Fibroblast of the conjunctiva (primary cell): ENCODE measurements at places on chromosomes 6 and 20.

- no peak for DNase-seq
These were observed 11.6 kb downstream of the SOX4 start for GRCh38 chr6:21605166-21605565.

- no peak for DNase-seq
These were observed 9.6 kb downstream of the RIPOR2 start for GRCh38 chr6:24926192-24926591.

DNA sequence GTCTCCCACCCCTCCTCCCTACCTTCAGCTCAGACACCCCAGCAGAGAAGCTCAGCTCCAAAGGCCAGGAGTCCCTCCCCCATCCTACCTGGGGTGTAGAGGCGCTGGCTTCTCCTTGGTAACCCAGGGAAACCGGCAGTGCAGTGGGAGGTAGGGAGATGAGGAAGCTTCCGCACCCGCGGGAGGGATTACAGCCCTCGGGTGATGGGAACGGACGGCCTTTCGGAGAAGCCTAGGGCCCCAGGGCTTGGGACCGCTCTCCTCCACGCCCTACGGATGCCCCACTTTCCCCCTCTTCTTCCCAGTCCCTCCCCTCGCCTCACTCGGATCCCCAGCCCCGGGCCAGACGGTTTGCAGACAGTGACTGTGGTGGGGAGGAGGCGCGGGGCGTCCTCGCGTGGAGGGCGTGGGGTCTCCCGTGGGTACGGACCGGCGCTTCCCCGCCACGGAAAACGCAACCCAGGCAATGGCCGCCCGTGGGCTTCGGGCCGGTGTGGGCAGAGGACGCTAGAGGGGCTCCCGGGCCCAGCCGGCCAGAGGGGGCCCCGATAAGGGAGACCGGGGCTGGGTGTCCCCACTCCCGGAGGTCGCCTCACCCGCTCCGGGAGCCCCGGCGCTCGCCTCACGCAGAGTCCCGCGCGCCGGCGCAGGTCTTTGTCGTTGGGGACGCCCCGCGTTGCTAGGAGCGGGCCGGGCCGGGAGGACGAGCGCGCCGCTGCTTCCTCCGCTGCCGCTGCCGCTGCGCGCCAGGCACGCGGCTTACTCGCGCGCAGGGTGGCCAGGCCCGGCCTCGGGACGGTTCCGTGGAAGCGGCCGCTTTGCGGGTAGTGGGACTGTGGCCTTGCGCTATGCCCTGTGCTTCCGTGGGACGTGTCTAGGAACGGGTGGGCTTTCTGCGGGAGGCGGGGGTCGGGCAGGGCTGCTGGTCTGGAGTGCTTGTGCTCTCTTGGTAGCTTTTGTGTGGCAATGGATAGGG is 15.8 kb downstream of the AARS2 start:
- no peak for DNase-seq

DNA sequence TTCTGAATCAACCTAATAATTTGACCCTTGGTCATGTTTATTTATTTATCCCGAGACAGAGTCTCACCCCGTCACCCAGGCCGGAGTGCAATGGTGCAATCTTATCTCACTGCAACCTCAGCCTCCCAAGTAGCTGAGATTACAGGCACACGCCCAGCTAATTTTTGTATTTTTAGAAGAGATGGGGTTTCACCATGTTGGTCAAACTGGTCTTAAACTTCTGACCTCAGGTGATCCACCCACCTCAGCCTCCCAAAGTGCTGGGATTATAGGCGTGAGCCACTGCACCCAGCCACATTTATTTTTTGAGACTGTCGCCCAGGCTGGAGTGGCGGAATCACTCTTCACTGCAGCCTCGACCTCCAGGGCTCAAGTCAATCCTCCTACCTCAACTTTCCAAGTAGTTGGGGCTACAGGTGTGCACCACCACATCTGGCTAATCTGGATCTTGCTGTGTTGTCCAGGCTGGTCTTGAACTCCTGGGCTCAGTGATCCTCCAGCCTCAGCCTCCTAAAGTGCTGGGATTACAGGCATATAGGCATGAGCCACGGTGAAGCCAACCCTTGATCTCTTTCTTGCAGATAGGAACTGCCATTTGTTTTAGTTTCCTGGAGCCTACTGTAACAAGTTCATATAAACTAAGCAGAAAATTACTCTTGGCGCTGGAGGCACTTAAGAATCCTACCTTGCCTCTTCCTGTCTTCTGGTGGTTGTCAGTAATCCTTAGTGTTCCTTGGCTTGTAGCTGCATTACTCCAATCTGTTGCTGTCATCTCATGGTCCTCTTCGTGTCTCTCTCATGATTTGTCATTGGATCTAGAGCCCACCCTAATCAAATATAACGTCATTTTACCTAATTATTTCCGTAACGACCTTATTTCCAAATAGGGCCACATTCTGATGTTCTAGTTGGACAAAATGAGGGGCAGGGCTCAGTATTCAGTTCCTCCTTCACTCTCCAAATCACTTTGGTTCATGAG is 2.3 kb downstream of the RPS18 start:
- DNase-seq: no peak

GRCh38 chr6:169530752-169531123 is 171.1 kb downstream of the WDR27 start:
- DNase-seq: no peak

DNA sequence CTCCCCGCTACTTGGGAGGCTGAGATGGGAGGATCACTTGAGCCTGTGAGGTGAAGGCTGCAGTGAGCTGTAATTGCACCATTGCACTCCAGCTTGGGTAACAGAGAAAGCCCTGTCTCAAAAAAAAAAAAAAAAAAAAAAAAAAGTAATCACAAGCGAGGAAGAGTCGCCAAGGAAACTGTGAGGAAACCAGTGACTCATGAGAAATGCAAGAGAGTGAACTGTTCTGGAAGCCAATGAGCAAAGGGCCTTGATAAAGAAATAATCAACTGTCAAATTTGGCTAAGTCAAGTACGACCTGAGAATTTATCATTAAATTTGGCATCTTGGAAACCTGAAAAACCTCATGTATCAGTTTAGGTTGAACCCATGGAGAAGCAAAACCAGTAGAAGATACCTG is 16.1 kb upstream of the LAMP5 start:
- DNase-seq: no peak

DNA sequence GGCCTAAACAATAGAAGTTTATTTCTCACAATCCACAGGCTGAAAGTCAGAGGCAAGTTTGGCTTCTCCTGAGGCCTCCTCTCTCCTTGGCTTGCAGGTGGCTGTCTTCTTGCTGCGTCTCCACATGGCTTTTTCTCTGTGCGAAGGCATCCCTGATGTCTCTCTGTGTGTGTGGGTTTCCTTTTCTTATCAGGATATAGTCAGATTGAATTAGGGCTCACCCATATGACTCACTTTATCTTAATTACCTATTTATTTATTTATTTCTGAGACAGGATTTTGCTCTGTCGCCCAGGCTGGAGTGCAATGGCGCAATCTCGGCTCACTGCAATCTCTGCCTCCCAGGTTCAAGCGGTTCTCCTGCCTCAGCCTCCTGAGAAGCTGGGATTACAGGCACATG is 30.7 kb downstream of the LINC00237 start:
- DNase-seq: no peak

- no peak for DNase-seq
These were observed 294.6 kb upstream of the POU3F2 start for GRCh38 chr6:98539741-98540140.

- no peak for DNase-seq
These were observed 58.5 kb downstream of the SCAF8 start for GRCh38 chr6:154791556-154792317.

DNA sequence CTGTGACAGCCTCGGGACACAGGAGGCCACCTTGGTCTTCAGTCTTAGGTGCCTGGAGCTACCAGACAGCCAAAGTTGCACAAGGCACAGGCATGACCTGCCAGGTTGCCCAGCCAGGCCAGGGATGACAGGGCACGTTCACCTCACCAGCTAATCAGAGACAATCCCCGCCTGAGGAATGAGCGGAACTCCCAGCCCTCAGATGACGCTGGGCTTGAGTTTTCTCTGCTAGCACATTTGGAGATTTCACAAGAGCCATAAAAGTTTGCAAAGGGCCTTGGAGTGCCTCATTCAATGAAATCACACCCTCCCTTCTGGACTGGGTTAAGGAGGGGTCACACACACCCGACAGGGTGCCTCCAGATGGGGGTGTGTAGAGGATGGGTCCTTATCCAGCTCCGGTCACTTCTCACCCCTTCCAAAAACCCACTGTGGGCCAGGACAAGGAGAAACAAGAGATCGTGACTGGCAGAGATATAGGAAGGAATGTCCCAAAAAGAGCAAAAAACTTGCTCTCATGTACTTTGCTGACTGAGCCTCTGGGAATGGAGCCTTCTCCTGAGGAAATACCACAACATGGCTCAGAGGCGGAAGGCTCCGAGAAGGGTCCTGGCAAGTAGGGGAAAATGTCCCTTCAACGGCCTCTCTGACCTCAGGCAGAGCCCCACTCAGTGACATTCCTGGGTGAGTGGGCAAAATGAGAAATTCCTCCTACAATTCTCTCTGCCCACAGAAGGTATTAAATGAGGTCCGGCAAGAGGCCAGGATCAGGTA is 121.6 kb downstream of the ISM1 start:
- no peak for DNase-seq

DNA sequence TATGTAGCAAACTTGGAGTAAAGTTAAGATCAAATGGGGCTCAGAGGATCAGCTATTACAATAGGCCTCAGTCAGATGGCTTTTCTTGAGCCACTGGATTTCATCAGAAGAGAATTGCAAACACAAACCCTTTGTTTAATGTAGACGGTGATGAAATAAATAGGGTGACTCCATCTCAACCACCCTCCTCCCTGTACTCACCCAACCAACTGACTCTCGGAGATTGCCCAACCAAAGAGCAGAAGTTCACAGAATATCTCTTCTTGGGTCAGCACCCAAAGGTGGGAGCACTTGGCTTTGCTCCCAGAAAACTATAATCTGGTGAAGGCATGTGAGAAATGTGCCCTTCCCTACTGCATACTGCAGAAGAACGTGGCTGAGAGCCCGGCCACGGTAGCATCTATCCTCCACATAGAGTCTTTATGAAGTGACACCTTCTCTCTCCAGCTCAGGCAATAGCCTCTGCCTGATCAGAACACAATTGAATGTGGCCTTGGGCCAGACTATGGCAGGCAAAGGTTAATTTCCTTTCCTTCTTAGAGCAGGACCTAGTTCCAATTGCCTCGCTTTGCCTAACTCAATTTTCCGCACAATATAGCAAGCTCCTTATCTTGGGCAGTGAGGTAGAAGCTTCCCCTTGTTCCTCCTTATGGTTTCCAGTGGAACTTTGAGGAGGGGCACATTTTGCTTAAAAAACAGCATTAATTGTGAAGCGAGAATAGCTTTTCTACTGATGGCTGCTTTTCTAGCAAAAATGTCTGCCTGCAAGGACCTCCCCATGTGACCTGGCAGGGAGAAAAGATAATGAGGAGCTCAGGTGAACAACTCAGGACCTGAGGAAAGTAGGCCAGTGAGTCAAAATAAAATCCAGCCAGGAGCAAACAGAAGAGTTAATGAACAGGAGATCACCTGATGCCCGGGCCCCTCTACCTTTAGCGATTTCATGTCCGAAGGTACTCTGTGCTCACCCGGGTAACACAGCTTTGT is 79.4 kb downstream of the GFOD1 start:
- peak; percentile 74 for DNase-seq

DNA sequence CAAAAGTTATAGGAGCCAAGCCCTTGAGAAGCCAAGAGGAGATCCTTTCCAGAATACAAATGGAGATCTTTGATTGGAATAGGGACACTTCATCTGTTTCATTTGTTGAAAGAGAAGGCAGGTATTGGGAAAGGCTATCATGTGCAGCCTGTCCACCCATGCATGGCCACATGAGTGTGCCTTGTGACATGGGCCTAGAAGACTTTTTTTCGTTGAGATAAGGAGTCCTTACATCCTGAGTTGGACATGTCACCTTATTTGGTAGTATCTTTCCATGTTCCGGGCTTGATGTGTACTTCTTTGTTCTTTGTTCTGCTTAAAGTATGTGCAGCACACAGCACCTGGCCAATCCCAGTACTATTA is 42.1 kb upstream of the SYNCRIP start:
- DNase-seq: no peak

- DNase-seq: no peak
These were observed 1.4 kb upstream of the STX11 start for GRCh38 chr6:144148886-144149285.
